ENCODE measurements at places on chromosomes 13 and 19. TPM values are rescaled to one million over a fixed set of nuclear protein-coding genes. Genes with fewer than 3 reads are reported as not detected.

The SYCN gene
- total RNA-seq = not detected

The ADGRE3 gene
- not detected for total RNA-seq

The SIGLEC9 gene
- not detected for total RNA-seq

The ERICH6B gene
- total RNA-seq = not detected

The IGFL1 gene
- not detected for total RNA-seq

The KLK14 gene
- not detected for total RNA-seq

The CD177 gene
- total RNA-seq = not detected

The ATP8B3 gene
- 1.8 TPM for total RNA-seq

The ZNF8 gene
- total RNA-seq = 7.6 TPM

The TMEM86B gene
- 2.8 TPM for total RNA-seq

The ZNF525 gene
- 9.1 TPM for total RNA-seq

The TMEM238 gene
- total RNA-seq = 0.23 TPM

The ZNF226 gene
- 21.4 TPM for total RNA-seq

The UGGT2 gene
- total RNA-seq = 110 TPM

The KL gene
- total RNA-seq = 0.20 TPM

The KLK15 gene
- total RNA-seq = not detected

The LILRA1 gene
- not detected for total RNA-seq

The ERVV-1 gene
- total RNA-seq = not detected

The ZNF83 gene
- 54.2 TPM for total RNA-seq

The MBD3L2 gene
- total RNA-seq = not detected

The ZNF556 gene
- 0.07 TPM for total RNA-seq

The CDC42EP5 gene
- 17.4 TPM for total RNA-seq

The DACT3 gene
- total RNA-seq = 6.8 TPM

The CABP5 gene
- not detected for total RNA-seq

The CEACAM7 gene
- not detected for total RNA-seq

The MAMSTR gene
- 0.69 TPM for total RNA-seq

The ATP4B gene
- not detected for total RNA-seq

The SULT2A1 gene
- not detected for total RNA-seq

The LMTK3 gene
- 0.33 TPM for total RNA-seq

The OSCAR gene
- total RNA-seq = 0.63 TPM

The SERP2 gene
- total RNA-seq = 8.0 TPM

The ATXN8OS gene
- total RNA-seq = not detected

The C1QTNF9B gene
- total RNA-seq = not detected
